NCI-H1436 (cell line): ENCODE measurements at places on chromosomes 2 and 18.

DNA sequence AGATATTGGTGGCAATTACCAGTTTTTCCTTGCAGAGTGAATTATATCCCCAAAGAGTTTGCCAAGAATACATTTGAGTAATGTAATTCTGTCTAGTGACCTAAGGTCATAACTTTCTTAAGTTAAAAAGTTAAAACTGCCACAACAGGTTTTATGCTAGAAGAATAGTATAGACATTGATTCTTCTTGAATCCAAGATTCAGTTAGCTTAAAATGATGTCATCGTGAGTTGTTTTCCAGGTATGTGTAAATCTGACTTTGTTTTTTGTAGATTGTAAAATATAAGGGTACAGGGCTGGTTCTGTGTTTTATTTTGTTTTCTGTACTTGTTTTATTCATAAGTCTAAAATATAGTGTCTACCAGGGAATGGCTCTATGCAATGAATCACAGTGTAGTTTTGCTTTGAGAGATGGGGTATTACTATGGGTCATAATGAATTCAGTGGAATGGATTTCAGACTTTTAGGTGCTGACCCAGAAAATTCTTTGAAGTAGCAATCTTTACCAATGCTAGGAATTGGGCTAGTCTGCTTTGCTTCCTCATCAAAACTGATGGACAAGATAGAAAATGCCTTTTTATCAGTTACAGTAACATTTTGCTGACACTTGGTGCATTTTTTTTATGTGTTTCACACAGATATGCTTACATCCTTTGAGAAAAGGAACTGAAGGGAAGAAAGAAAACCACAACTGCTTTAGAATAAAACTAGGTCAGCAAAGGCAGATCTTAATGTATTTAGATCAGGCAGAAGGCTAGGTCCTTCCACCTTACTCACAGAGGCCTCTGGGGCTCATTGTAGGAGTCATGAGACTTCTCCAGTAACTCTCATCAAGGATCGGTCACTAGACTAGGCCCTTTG is 20.8 kb upstream of the MGAT5 start:
- no peak for DNase-seq

- no peak for DNase-seq
These were observed 109.5 kb downstream of the RNF144A start for GRCh38 chr2:7026742-7027141.

DNA sequence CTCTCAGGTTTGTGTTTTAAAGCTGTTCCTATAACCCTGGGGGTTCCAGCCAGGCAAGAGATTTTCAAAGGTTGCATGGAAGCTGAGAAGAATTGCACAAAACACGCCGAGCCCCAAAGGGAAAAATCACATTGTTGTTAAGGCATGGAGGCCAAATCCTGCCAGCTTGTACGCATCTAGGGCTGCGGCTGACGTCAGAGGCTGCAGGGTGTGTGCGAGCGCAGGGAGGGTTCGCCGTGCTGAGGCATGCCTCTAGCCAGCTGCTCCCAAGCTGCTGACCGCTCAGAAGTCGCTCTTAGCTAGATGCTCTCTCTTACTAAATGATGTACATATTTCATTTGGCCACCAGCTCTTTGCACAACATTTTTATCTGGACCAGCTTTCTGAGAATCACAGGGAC is 191.8 kb downstream of the LPIN1 start:
- no peak for DNase-seq

DNA sequence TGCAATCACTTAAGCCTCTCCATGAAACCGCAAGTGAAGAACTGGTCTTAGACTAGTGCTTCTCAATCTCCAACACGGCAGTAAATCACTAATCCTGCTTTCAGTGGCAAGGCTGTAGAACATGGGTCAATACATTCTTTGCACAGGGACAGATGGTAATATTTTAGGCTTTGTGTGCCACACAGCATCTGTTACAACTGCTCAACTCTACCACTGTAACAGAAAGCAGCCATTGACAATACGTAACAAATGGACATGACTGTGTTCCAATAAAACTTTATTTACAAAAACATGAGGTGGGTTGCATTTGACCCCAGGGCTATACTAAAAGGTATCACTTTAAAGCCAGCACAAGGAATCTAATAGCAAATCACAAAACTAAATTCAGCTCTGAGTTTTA is 51.1 kb downstream of the RNF152 start:
- no peak for DNase-seq

- no peak for DNase-seq
These were observed 28.0 kb downstream of the AGAP1 start for GRCh38 chr2:235521844-235522243.

GRCh38 chr2:142868229-142868762 is 9.2 kb upstream of the KYNU start:
- no peak for DNase-seq

GRCh38 chr2:96866586-96866985 is 3.3 kb downstream of the SEMA4C start:
- DNase-seq: no peak

DNA sequence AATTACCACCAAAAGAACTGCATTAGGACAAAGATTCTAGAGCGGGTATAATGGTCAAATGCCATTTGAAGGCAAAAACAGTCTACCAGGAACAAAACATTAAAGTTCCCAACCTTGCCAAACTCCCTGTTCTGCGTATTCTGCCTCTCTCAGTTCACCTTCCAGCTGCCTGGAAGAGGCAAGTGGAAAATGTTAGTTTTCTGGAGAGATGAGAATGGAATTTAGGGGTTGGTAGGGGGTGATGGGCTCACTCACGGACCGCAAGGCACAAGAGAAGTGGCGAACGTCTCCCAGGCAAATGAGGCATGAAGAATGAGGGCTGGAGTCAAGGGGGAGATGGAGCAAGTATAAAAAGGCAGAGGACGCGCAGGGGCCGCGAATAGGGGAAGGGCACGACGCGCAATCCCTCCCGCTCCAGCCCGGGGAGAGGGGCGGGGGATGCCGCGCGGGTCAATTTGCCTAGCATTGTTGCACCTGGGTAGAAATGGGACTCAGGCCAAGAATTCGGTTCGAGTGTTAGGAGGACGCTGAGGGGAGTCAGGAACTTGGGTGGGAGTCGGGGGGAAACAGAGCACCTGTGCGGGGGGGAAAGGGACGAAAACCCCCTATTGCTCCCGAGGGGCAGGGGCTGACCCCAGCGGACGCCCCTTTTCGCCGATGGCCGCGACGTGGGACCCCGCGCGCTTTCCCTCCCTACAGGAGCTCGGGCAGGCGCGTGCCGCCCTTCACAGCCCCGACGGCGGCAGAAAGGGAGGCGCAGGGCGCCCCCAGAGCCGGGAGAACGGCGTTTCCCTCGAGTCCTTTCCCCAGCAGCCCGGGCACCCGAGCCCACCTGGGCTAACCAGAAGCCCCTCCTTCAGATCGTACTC is 573 bp downstream of the PAIP2B start:
- DNase-seq: peak; percentile 68

DNA sequence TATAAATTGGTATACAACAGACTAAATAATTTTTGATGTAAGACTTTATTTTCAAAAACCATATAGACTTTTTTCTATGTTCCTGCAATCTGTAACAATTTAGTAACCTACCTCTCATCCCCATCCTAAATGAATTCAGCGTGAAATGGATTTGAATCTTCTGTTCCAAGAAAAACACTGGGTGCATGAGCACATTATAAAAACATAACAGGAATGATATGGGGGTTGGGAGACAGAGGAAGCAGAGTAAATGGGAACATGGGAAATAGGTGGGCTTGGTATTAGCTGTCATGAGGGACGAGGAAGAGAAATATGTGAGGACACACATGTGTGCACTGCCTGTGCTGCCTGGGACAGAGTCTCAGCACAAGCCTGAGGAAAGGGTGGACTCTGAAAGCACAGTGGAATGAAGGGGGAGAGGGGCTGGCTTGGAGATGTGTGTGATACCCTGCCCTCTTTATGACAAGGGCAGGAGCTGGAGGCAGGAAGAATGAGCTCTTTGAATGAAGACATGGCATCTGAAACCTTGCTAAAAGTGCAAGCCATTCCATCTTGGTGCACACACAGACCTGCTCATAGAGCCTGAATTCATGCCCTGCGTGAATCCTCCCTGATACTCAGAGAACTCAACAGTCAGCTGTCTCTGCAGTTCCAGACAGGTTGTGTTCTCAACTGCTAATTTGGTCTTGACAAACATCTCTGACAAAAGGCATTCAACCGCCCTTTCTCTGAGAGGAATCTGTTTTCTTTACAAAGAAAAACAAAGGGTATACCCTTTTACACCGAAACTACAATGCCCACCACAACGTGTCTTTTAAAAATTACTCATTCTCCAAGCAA is 66.6 kb downstream of the EPB41L3 start:
- no peak for DNase-seq

DNA sequence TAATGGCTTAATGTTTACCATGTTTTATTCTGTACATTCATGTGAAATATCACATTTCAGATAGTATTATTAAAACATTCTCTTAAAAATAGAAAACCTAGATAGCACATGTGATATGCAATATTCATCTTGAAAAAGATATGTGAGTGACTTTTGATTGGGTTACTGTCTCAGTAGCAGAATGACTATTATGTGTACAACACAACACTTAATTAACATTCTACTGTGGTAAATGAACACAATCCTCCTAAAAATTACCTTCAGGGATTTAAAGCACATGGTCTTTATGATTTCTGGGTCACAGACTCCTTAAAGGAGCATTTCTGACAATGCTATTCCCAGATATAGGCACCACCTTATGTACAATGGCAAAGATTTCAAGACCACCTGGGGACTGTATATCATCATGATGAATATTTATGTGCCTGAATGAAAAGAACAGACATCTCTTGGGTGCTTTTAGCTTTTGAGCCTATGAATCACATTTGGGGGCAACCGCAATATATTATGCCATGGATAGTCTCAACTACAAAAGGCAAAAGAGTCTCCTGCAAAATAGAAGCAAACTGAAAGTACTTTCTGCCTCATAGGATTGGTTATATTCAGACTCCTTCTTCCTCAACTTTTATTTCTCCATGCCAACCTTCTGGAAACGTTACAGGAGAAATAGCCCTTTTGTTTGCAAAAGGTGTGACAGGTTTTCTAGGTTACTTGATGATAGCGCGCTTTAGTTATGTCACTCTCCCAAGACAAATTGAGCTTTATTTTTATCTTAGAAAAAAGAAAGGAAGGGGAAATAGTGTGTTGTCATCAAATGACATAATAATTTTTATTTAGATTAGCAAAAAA is 259.0 kb downstream of the CALCRL start:
- no peak for DNase-seq

- no peak for DNase-seq
These were observed 720.3 kb downstream of the KCNJ3 start for GRCh38 chr2:155418753-155419152.

DNA sequence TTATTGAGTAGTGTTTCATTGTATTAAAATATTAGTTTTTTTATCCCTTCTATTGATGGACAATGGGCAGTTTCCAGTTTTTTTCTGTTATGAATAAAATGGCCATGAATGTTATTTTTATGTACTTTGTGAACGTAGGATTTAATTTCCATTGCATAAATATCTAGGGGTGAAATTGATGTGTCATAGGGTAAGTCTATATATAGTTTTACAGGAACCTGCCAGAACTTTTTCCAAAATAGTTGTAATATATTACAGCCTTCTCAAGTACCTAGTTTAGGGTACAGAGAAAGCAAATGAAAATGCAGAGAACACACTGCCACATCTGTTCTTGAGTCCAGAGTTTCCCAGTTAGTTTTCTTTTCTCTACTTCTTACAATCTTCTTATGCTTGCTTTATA is 378.6 kb downstream of the MEIS1 start:
- no peak for DNase-seq

DNA sequence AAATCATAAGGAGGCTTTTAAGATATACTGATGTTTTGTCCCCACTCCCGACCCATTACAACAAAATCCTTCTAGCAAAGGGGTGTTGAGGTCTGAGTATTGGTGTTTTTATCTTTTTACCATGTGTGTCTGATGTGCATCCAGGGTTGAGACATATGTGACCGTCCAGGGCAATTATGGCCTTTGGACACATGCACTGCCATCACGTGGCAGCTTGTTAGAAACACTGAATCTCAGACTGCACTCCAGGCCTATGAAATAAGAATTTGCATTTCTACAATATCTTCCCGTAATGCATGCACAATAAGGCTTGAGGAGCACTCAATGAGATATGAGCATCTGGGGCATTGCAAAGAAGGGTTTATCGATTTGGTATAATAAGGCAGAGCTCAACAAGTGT is 235.1 kb upstream of the ZNF804A start:
- no peak for DNase-seq

DNA sequence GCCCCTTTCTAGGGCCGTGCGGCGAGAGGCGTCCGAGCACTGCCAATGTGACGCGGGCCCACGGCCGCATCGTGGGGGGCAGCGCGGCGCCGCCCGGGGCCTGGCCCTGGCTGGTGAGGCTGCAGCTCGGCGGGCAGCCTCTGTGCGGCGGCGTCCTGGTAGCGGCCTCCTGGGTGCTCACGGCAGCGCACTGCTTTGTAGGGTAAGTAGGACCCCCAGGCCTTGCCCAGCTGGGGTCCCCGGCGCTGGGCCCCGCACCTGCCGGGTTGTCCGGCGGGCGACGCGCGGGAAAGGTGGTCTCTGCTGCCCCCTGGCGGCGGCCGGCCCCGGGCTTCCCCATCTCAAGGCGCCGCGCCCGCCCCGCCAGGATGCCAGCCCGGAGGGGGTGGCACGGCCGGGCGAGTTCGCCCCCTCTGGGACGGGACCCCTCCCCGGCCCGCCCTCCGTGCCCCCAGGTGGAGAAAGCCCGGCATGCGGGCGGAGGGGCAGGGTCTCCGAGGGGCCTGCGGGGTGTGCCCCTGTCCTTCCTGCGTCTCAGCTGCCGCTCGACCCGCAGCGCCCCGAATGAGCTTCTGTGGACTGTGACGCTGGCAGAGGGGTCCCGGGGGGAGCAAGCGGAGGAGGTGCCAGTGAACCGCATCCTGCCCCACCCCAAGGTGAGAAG is 1.9 kb downstream of the PRSS56 start:
- peak; percentile 18 for DNase-seq

GRCh38 chr2:9212010-9212635 is 5.5 kb downstream of the ASAP2 start:
- DNase-seq: no peak

DNA sequence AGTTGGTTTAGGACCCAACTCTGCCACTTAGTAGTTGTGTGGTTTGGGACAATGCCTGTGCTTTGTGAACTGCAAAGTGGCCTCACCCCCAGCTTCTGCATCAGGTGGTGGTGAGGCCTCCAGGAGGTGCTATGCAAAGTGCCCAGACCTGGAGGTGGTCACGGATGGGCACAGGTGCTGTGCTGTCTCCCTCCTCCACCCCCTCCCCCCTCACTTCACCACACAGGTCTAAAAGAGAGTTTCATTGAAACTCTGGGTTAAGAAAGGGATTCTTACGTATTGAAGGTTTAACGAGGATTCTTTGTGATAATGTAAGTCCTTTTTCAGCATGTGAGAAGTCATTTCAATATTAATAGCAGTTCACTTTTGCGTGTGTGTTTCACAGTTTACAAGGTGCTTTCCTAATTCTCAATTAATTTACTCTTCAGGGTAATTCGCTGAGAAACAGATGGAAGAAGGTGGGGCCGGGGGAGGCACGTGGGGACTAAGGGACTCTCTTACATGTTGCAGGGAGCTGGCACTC is 369.9 kb downstream of the LPIN1 start:
- no peak for DNase-seq

GRCh38 chr2:27989149-27989548 is 98.6 kb downstream of the BABAM2 start:
- no peak for DNase-seq
